AG08396 (cell line): ENCODE measurements at places on chromosomes 16 and 17.
A peak's percentile ranks its signal among the peaks of the same experiment; 100 is the strongest.

- DNase-seq: peak; percentile 34
These were observed 161.8 kb upstream of the NOG start for GRCh38 chr17:56431736-56432135.

DNA sequence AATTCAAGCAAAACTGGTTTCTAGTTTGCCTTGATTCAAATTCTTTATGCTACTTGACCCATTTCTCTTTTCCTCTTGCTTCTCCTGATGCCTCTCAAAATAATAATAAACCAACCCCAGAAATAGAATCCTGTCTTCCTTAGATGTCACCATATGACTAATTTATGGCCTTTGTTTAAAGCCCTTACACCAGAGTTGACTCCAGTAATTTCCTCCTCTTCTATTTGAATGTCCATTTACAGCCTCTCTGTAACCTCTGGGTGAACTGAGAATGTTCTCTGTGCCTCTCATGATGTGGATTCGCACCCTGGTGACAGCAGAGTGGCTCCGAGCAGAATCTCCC is 31.5 kb downstream of the ZFHX3 start:
- DNase-seq: no peak

- no peak for DNase-seq
These were observed 43.9 kb upstream of the SSTR5 start for GRCh38 chr16:1028524-1029258.

- DNase-seq: no peak
These were observed 211.3 kb downstream of the FOXL1 start for GRCh38 chr16:86789621-86790051.

DNA sequence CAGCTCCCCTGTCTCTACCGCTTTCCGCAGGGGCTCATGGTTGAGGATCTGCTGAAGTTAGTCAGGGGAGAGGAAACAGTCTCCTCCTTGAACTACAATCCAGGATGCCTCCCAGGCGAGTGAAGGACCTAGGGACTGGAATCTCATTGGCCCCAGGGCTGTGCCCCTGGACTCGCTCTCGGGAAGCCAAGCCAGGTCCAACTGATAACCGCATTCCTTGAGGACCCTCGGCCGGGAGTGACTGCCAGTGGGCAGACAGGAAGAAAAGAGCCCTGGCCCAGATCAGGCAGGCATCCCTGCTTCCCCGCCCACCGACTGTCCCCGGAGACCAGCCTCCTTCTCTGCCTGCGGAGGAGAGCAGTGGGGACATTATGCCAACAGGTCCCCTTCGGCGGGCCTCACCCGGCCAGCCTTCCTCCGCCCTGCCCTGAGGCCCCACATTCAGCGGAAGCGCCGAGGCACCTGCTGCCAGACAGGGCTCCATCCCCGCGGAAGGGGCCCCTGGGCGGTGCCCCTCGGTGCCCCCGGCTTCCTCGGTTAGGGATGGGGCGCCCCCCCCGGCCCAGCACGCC is 776 bp downstream of the LRRC75A start:
- no peak for DNase-seq

GRCh38 chr16:83968306-83968851 is 335 bp downstream of the NECAB2 start:
- peak; percentile 60 for DNase-seq
